ENCODE measurements at places on chromosomes 16 and 17. TPM values are rescaled to one million over a fixed set of nuclear protein-coding genes. Genes with fewer than 3 reads are reported as not detected.

The ICAM2 gene
- 275 TPM for total RNA-seq

- no peak for DNase-seq
Measured at GRCh38 chr17:79842136-79842655, 3.0 kb upstream of the CBX4 start.

GRCh38 chr17:12362853-12363455 is 302.7 kb upstream of the MYOCD start:
- DNase-seq: no peak

The CTRL gene
- total RNA-seq: 2.8 TPM

The SMTNL2 gene
- 0.97 TPM for total RNA-seq

Measured in spleen (tissue), 13 donors.